Common myeloid progenitor, CD34-positive (primary cell): ENCODE measurements at places on chromosomes 3 and 15.

- H3K4me3 ChIP-seq: peak overlapping the region; percentile 1
- DNase-seq: peak; percentile 67
- peaks cover 8% of the 10 kb centered on the region for H3K36me3 ChIP-seq
Measured at GRCh38 chr15:68783226-68784058, 37.3 kb downstream of the ANP32A start.

GRCh38 chr3:25884981-25885380 lies 95.1 kb downstream of the OXSM start:
- no peak for DNase-seq
- H3K4me1 ChIP-seq: no peaks in the 10 kb centered on the region
- no peak overlapping the region for H3K4me3 ChIP-seq
- H3K27me3 ChIP-seq: no peaks in the 10 kb centered on the region
- H3K36me3 ChIP-seq: no peaks in the 10 kb centered on the region
- no peak overlapping the region for H3K27ac ChIP-seq

DNA sequence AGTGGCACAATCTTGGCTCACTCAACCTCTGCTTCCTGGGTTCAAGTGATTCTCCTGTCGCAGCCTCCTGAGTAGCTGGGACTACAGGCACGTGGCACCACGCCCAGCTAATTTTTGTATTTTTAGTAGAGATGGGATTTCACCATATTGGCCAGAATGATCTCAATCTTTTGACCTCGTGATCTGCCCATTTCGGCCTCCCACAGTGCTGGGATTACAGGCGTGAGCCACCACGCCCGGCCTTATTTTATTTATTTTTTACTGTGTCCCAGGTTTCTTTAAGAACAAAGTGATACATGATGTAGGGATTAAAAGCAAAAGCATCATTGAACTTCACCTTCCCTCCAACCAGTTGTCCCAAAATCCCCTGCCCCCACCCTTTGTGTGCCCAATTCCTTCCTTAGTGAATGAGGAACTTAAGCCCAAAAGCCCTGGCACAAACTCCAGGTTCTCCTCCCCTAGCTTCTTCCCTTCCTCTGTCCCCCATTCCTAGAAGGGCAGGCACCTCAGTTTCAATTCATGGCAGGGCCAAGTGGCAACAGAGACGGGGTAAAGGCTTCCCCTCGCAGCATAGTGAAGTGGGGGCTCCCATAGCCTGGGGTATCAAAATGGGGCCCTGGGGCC lies 23.7 kb upstream of the RPN1 start:
- no peak for DNase-seq
- H3K36me3 ChIP-seq: no peaks in the 10 kb centered on the region
- no peaks in the 10 kb centered on the region for H3K27me3 ChIP-seq
- no peak overlapping the region for H3K4me3 ChIP-seq
- H3K4me1 ChIP-seq: peaks cover 13% of the 10 kb centered on the region

- H3K4me3 ChIP-seq: no peak overlapping the region
- peaks cover 2% of the 10 kb centered on the region for H3K27me3 ChIP-seq
- no peaks in the 10 kb centered on the region for H3K4me1 ChIP-seq
- H3K36me3 ChIP-seq: no peaks in the 10 kb centered on the region
- no peak overlapping the region for H3K27ac ChIP-seq
Measured at GRCh38 chr3:61882253-61882652, 320.9 kb downstream of the PTPRG start.

- H3K4me3 ChIP-seq: no peak overlapping the region
- no peaks in the 10 kb centered on the region for H3K36me3 ChIP-seq
- H3K27ac ChIP-seq: no peak overlapping the region
- no peaks in the 10 kb centered on the region for H3K4me1 ChIP-seq
Measured at GRCh38 chr3:29255854-29256696, 24.8 kb upstream of the RBMS3 start.

DNA sequence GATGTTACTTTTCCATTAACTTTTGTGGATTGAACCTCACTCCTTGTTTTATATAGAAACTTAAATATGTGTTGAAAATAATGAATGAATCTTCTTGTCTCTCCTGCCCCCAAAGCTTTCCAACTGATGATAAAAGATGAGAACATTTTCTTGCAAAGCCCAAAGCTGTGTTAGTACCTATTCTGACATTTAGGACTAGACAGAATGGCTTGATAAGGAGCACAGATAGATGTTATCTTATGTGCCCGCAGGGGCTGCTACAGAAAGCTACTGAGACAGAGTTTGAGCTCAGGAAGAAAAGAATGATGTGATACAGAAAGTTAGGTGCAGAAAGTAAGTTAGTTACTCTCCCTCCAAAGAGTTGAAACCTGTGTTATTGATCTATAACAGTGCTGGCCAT lies 109.4 kb upstream of the ATP11B start:
- H3K4me3 ChIP-seq: no peak overlapping the region
- H3K27ac ChIP-seq: no peak overlapping the region
- H3K4me1 ChIP-seq: peaks cover 11% of the 10 kb centered on the region
- peaks cover 70% of the 10 kb centered on the region for H3K27me3 ChIP-seq

DNA sequence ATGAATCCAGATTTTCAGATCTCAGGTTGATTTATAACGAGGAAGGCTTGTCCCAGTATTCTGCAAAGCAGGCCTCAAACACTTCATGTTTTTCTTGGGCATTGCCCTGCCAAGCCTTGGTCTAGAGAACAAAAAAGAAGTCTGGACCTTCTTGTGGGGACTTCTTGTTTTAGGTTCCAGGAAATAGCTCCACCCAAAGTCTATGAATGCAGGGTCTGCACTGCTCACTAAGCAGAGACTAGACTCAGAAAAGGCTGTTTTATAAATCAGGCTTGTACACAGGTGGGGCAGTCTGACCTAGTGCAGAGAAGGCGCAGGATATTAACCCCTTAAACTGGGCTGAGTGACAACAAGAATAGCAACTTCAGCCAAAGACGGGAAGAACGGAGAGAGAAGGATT lies 44.3 kb downstream of the GLB1 start:
- no peaks in the 10 kb centered on the region for H3K27me3 ChIP-seq
- H3K36me3 ChIP-seq: peaks cover 51% of the 10 kb centered on the region
- no peak overlapping the region for H3K27ac ChIP-seq
- H3K4me3 ChIP-seq: no peak overlapping the region
- DNase-seq: no peak

- H3K4me3 ChIP-seq: no peak overlapping the region
- no peaks in the 10 kb centered on the region for H3K36me3 ChIP-seq
- no peak overlapping the region for H3K27ac ChIP-seq
- no peaks in the 10 kb centered on the region for H3K27me3 ChIP-seq
Measured at GRCh38 chr3:59809710-59810444, 760.1 kb upstream of the CFAP20DC start.

DNA sequence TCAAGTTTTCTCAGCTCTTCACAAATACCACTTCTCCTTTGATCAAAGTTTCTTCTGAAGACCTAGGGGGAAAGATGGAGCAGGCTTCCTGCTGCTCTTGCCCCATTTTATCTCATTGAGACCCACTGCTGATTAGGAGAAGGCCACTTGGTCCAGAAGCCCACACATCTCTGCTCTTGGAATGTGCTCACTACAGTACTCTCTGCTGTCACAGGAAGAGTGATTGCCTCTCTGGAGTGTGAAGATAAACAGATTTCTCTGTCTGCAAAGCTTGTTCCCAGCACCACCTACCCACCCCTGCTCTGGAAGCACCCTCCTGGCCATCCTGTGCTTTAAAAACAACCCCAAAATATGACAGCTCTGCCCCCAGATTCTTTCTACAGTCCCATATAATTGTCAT lies 41.3 kb upstream of the PRTG start:
- H3K27ac ChIP-seq: no peak overlapping the region
- peaks cover 3% of the 10 kb centered on the region for H3K4me1 ChIP-seq
- DNase-seq: no peak
- H3K27me3 ChIP-seq: no peaks in the 10 kb centered on the region

DNA sequence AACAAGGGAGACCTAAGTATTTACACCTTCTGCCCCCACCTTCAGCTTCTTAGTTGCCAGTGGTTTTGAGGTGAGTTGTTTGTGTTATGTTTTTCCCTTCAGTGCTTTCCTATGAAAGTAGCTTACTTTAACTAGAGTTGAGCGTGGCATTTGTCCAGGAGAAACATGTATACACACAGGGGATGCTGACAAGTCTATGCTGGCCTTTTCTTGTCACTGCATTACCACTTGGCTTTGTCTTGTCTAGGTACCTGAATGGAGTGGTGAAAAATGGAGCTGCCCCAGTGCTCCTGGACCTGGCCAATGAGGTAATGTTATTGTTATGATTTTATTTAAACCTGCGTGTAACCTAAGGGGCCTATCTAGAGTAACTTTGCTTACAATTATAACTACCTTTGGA lies 74.4 kb downstream of the CDIN1 start:
- no peaks in the 10 kb centered on the region for H3K36me3 ChIP-seq
- H3K4me3 ChIP-seq: no peak overlapping the region
- no peak for DNase-seq

GRCh38 chr3:37493485-37494080 lies 319.2 kb upstream of the LRRFIP2 start:
- H3K27me3 ChIP-seq: no peaks in the 10 kb centered on the region
- no peak overlapping the region for H3K4me3 ChIP-seq
- H3K27ac ChIP-seq: peak overlapping the region; percentile 62

DNA sequence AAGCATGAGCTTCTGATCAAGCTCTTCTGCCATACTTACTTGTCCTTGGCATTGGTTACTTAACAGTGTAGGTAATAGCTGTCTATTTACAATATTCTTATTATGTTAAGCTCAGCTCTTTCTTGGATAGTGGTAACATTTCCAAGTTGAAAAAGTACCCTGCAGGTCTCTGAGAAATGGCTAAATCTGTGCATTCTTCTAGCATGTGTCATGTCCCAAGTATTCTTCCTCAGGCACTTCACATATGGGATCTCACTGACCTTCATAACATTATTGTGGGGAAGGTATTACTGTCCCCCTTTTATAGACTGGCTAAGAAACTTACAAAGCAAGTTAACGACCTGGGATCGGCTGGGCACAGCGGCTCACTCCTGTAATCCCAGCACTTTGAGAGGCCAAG lies 236.1 kb downstream of the RORA start:
- peaks cover 5% of the 10 kb centered on the region for H3K4me1 ChIP-seq
- DNase-seq: no peak
- no peaks in the 10 kb centered on the region for H3K36me3 ChIP-seq
- no peak overlapping the region for H3K4me3 ChIP-seq

- no peak overlapping the region for H3K4me3 ChIP-seq
- H3K36me3 ChIP-seq: no peaks in the 10 kb centered on the region
- no peaks in the 10 kb centered on the region for H3K27me3 ChIP-seq
- H3K4me1 ChIP-seq: no peaks in the 10 kb centered on the region
- no peak for DNase-seq
Measured at GRCh38 chr3:116302087-116302747, 143.1 kb downstream of the LSAMP start.

DNA sequence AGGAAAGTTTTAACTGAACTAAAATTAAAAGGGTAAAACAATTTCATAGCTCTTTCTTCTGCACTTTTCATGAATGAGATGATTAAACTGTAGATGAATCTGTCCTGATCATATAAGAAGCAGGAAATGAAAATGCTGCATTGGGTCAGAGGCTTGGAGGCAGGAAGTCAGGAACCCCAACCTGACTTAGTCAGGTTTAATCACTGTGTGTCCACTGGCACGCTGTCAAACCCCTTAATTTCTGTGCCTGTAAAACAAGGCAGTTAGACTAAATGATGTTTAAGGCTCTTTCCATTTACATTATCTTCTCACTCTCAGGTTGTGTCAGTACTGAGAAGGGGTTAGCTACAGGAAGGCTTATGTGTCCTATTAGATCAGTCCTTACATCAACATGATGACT lies 193.3 kb upstream of the TTC14 start:
- H3K36me3 ChIP-seq: no peaks in the 10 kb centered on the region
- no peaks in the 10 kb centered on the region for H3K27me3 ChIP-seq
- no peak overlapping the region for H3K4me3 ChIP-seq
- no peak for DNase-seq
- no peaks in the 10 kb centered on the region for H3K4me1 ChIP-seq

GRCh38 chr15:101428758-101429157 lies 60.7 kb downstream of the PCSK6 start:
- peaks cover 7% of the 10 kb centered on the region for H3K27me3 ChIP-seq
- no peak for DNase-seq
- H3K4me1 ChIP-seq: no peaks in the 10 kb centered on the region
- H3K36me3 ChIP-seq: no peaks in the 10 kb centered on the region
- H3K27ac ChIP-seq: no peak overlapping the region

DNA sequence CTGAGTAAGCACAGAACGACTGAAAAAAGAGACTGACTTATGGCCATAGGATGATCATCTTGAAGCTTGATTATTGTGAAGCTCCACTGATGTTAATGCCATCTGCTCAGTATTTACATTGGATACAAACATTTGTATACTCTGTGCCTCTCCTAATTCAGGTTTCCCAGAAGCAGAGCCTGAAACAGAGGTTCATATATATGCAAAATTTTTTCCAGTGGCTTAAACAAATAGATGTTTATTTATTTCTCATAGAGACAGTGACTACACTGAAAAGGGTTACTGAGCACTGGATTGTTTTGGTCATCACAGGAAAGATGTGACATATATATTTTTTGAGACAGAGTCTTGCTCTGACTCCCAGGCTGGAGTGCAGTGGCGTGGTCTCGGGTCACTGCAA lies 36.3 kb downstream of the SCN11A start:
- H3K4me1 ChIP-seq: peaks cover 20% of the 10 kb centered on the region
- no peak for DNase-seq
- H3K4me3 ChIP-seq: no peak overlapping the region
- H3K27me3 ChIP-seq: no peaks in the 10 kb centered on the region
- H3K27ac ChIP-seq: no peak overlapping the region
- H3K36me3 ChIP-seq: no peaks in the 10 kb centered on the region

DNA sequence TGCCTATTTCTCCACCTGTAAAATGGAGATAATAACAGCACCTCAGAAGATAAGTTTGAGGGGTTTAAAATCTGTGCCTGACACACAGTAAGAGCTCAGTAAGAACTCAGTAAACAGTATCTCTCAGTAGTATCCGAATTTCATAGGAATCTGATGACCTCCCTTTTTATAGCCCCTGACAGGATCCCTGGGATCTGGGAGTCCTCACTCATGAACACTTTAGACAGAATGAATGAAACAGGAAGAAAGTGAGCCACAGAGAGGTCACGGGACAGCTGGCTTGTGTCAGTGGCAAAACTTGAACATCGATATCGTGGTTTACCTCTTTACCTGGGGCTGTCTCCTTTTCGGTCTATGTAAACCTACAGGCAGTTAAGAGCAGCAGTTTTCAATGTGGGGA lies 51.2 kb downstream of the LRTM1 start:
- H3K4me3 ChIP-seq: no peak overlapping the region
- no peaks in the 10 kb centered on the region for H3K36me3 ChIP-seq

DNA sequence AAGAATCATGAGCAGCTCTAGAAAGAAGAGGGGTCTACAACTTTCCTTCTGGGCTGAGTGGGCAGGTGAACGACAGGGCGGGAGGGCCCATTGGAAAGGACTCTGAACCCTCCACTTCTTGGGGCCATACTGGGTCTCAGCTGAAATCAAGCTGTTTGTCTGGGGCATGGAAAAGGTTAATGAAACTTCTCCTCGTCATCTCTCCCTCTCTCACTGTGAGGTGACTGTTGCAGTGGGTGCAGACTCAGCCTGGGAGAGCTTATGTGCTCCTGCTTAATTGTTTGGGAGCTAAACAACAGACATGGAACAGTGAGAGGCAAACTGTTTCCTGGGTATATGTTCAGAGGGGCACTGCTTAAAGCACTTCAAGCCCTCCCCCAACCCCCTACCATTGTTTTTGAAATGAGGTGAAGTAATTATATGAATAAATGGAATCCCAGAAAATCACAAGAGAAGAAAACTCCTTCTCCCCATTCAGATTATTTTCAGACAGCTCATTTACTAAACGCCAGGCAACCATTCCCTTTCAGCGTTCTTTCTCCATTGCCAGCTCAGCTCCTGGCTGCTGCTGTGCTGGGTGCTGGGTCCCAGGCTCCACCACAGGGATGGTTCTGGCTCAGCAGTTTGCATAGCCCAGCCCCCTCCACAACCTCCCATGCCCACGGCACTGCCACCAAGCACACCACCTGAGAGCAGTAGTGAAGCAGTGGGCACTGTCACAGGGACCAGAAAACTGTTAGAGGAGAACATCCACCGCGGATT lies 444.9 kb upstream of the TBL1XR1 start:
- H3K27me3 ChIP-seq: no peaks in the 10 kb centered on the region
- H3K27ac ChIP-seq: no peak overlapping the region
- H3K36me3 ChIP-seq: no peaks in the 10 kb centered on the region
- no peak overlapping the region for H3K4me3 ChIP-seq
- peaks cover 6% of the 10 kb centered on the region for H3K4me1 ChIP-seq
- no peak for DNase-seq
